ENCODE measurements at places on chromosomes 2 and 18.

DNA sequence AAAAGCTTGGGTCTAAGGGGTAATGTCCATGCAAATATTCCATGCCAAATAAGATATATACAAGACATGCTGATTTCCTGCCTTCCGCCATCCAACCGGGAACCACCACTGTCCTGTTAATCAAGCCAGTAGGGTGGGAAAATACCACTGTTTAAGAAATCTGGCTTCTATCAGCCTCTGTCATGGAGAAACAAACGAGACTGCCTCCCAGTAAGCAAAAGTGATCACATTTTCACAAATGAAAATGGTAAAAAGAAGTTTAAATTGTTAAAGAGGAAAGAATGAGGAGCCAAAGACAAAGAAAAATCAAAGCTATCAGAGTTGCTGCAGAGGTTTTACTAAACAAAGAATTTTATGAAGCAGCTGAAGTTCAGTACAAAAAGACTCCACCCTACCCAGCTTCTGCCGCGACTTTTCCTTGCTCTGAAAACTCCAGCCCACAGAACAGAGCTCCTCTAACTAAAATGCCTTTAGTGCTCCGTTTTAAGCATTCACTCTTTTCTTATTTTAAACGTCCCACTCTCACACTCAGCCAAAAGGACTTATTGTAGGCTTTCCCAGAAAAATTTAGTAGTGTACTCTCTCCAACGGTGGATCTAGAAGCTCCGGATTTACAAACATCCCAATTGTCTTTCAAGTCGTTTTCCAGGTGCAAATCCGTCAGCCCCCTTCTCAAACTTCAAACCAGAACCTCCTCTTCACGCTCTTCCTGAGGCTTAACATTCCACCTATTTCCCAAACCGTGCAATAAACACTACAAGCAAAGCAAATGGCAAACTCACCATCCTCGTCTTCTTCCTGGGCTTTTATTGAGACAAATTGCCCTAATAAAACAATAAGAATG lies 613 bp downstream of the COL5A2 start:
- DNase-seq = no peak

- no peak for DNase-seq
Observed at GRCh38 chr2:235868224-235868623, 300.0 kb downstream of the GBX2 start.

- no peak for DNase-seq
Observed at GRCh38 chr2:150900913-150901312, 360.8 kb downstream of the RBM43 start.

- no peak for DNase-seq
Observed at GRCh38 chr2:56666777-56667176, 483.0 kb downstream of the CCDC85A start.

DNA sequence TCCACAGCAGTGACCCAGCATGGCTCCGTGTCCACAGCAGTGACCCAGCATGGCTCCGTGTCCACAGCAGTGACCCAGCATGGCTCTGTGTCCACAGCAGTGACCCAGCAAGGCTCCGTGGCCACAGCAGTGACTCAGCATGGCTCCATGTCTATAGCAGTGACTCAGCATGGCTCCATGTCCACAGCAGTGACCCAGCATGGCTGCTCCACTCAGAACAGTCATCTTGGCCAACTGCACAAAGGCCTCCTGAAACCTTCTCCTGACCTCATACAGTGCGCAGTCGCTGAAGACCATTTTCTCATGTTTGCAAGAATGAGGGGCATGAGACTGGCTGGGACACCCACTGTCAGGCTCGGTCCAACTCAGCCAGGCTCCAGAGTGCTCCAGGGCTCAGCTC lies 333.4 kb upstream of the RAB6C start:
- no peak for DNase-seq

- no peak for DNase-seq
Observed at GRCh38 chr2:23803264-23803964, 123.5 kb downstream of the ATAD2B start.

GRCh38 chr2:143026411-143027054 lies 102.7 kb upstream of the ARHGAP15 start:
- no peak for DNase-seq

DNA sequence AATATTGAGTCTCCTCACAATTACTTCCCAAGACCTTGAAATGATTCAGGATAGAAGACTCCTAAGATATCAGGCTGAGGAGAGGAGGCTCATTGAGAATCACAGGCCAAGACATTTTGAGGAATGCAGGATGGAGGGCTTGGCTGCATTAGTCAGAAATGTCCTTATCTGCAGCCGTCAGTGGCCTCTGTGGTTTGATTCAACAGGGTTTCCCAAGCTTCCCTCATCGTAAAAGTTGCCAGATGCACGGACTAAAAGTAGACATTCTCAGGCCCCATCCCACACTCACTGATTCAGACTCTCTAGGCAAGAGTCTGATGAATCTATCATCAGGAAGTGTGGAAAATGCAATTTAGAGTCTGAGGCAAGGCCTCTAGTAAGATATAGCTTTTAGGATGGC lies 34.0 kb upstream of the TMEM178A start:
- no peak for DNase-seq

DNA sequence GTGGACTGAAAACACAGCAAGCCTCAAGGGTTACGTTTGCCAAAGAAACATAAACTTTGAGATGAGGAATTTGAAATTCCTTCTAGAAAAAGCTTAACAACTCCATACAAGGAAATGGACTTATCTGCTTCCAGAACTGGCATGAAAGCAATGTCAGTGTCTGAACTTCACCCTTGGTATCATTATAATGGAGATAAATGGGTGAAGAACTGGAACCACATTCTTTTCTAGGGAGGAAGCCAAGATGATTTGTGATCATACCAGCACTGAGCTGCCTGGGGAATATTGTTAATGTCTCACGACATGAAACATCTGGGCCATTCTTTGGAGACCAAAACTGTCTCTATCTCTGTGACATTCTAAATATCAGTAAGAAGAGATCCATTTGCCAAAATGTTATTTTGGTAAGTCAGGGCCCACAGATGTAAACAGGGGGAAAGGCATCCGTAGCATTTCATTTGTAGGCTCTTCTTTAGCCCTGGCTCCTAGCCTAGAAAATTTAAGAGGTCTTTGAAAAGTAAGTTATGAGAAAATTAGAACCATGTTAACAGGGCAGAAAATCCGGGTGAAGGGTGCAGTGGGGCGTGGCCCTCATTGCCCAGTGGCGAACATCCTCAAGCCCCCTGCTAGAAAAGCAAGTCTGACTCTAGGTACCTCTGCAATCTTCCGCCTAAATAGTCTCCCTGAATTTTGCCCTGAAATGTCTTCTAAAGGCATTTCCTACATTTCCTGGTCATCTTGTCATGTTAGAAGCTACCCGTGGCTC lies 295.3 kb upstream of the EPAS1 start:
- no peak for DNase-seq

- DNase-seq = no peak
Observed at GRCh38 chr2:3449936-3450335, 69.4 kb downstream of the ADI1 start.

GRCh38 chr2:127636248-127637235 lies 9.4 kb upstream of the GPR17 start:
- DNase-seq = no peak

DNA sequence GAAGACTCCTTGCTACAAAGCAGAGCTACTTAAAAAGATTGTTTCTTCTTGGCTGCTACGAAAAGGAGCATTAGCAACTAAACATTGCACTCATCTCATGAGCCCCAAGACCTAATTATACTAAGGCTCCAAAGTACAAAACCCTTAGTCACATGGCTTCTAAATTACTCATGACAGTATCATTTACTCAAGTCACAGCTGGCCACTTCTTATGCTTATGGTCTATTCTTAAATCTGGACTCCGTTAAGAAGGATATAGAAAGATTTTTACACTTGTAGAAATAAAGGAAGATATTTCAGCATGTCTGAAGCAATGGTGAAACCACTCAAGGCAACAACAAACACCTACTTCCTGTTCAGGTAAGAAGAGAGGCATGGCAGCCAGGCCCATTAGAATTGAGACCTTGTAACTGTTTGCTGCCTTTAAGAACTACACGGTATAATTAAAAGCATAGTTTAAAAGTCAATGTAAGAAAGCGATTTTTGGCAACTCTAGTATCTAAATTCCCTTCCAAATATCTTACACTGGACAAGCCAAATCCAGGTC lies 12.7 kb downstream of the ANKRD44 start:
- no peak for DNase-seq

DNA sequence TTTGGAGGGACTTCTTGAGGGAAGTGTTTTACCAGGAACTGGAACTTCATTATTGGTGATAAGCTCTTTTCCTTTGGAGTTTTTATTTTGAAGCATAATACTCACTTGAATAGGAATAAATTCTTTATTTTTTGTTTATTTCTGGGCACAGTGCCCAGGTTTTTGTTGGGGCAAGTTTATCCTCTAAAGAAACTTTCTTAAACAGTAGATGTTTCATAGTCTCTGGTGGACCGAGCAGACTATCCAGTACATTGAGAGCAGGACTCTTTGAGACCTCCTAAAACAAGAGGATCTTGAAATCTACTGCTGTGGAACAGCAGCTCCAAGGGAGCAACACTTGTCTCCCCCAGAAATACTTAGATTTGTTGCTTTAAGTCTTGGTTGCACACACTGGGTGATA lies 109.4 kb downstream of the PARD3B start:
- DNase-seq = no peak

DNA sequence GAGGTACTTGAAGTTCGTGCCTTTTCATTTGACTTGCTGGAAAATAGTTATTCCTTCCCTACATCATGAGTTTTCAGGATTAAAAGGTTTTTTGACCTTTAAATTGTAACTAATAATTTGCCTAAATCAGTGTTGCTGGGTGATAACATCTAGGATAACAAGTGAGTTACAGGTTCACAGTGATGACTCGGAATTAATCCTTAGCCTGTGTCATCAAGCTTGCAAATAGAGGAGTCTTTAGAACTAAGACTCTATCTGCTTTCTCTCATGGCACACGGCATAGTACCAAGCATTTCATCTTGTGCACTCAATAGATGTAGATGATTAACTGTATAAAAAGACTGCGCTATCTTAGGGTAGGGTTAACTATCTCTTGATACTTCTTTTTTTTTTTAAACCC lies 79.5 kb downstream of the CAMKMT start:
- no peak for DNase-seq

DNA sequence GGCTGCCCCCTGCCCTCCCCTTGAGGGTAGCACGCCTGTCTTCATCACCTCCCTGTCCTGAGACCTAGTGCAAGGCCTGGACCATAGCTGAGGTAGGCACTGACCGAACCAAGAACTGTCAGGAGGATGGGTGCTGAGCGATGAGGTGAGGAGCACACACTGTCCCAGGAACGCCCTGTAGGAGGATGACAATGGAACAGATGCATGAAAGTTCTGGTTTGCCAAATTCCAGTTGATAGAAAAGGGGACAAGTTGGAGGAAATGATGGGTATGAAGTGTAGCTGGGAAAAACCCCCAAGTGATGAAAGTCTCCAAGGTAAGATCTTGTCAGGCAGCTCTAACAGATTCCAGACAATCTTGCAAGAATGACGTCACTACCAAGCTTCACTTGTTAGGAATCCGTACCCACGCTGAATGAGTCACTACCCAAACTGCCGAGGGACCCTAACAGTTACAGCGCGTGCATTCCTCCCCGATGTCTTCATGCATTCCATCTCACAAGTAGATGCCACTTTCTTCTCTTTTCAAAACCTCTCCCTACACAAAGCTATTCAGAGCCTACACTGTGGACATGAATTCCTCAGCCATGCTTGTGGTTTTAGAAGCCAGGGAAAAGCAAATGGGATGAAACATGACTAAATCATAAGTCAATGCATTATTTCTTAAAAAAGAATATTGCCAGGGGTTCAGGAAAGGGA lies 27.6 kb downstream of the MRPL33 start:
- DNase-seq = no peak

DNA sequence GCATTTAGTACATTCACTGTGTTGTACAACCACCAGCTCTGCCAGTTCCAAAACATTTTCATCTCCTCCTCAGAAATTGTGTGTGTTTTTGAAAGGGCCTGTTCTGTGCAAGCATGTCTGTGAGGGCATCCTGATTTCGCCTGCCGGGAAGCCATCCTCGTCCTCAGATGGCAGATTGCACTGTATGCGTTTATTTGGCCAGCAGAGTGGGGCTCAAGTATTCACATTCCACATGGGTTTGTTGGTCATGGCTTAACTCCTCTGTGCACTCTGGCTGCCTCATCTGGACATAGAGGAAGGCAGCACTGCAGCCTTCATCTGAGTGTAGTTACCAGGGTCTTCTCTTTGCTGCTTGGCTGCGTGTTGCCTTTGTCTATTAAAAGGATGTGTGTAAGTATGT lies 85.0 kb downstream of the TMEM247 start:
- DNase-seq = no peak

GRCh38 chr2:121058852-121059558 lies 226.0 kb downstream of the TFCP2L1 start:
- no peak for DNase-seq

DNA sequence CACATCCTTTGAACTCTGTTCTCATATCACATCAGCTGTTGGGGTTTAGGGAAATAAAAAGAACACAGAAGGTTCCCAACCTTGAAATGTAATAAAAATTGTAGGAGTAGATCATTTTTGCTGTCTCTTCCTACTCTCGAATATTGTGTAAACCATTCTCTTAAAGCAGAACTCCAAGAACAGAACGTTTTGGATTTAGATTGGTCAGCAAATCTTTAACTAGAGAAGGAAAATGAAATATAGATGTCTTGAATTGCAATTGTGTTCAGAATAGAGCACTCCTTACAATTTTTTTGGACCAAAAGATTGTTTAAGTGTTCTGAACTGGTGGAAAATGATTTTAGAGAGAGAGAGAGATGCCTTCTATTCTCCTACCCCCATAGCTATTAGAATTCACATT lies 23.9 kb upstream of the THSD7B start:
- no peak for DNase-seq

DNA sequence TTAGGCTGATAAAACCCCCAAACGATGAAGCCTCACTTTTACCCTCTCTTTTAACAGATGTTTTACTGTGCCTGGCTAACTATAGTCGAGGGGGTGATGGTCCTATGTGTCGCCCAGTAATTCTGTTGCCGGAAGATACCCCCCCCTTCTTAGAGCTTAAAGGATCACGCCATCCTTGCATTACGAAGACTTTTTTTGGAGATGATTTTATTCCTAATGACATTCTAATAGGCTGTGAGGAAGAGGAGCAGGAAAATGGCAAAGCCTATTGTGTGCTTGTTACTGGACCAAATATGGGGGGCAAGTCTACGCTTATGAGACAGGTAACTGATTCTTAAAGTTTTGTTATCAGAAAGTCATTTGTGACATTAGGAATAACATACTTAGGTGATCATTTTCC lies 20.4 kb downstream of the MSH6 start:
- DNase-seq = no peak

- DNase-seq = no peak
Observed at GRCh38 chr2:23073671-23074070, 311.3 kb upstream of the KLHL29 start.

DNA sequence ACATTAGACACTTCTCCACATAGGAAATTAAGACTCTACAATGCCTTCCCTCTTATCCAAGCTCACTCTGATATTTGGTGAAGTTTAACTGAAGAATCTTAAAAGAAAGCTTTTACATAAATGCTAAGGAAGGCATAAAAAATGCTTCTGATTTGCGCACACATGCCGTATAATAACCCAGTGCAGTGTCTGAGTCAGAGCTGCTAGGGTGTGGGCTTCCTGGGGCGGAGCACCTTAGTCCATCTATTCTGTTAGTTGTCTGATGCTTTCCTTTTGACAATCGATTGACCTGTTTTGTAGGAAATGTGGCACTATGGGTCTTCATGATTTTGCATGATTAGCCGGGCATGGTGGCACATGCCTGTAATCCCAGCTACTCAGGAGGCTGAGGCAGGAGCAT lies 231.5 kb downstream of the AFF3 start:
- no peak for DNase-seq

- no peak for DNase-seq
Observed at GRCh38 chr2:135636982-135637381, 104.7 kb upstream of the UBXN4 start.
